ENCODE measurements at places on chromosomes 5 and 9.

GRCh38 chr9:136957461-136957860, 5.4 kb downstream of the LCN12 start:
- H3K27me3 ChIP-seq = no peaks in the 10 kb centered on the region
- no peak overlapping the region for H3K4me3 ChIP-seq
- DNase-seq = no peak
- H3K27ac ChIP-seq = no peak overlapping the region
- H3K4me1 ChIP-seq = peaks cover 47% of the 10 kb centered on the region

GRCh38 chr5:3230254-3230653, 365.4 kb upstream of the IRX1 start:
- DNase-seq = no peak
- H3K27ac ChIP-seq = no peak overlapping the region
- no peaks in the 10 kb centered on the region for H3K4me1 ChIP-seq
- no peaks in the 10 kb centered on the region for H3K27me3 ChIP-seq
- H3K36me3 ChIP-seq = no peaks in the 10 kb centered on the region

GRCh38 chr9:75064307-75065025, 23.5 kb downstream of the NMRK1 start:
- DNase-seq = no peak
- no peak overlapping the region for H3K4me3 ChIP-seq
- H3K36me3 ChIP-seq = peaks cover 12% of the 10 kb centered on the region
- H3K4me1 ChIP-seq = no peaks in the 10 kb centered on the region
- H3K27me3 ChIP-seq = no peaks in the 10 kb centered on the region

GRCh38 chr5:112642885-112643284, 94.8 kb upstream of the APC start:
- peaks cover 4% of the 10 kb centered on the region for H3K4me1 ChIP-seq
- no peak for DNase-seq
- no peak overlapping the region for H3K27ac ChIP-seq
- no peak overlapping the region for H3K4me3 ChIP-seq

GRCh38 chr5:178143901-178144300, 9.8 kb downstream of the NHP2 start:
- H3K36me3 ChIP-seq = peaks cover 33% of the 10 kb centered on the region
- peak overlapping the region; percentile 77 for H3K27ac ChIP-seq
- peaks cover 5% of the 10 kb centered on the region for H3K4me1 ChIP-seq
- no peak overlapping the region for H3K4me3 ChIP-seq

GRCh38 chr5:8828596-8829322, 717.1 kb downstream of the SEMA5A start:
- no peaks in the 10 kb centered on the region for H3K27me3 ChIP-seq
- no peak overlapping the region for H3K27ac ChIP-seq
- no peak overlapping the region for H3K4me3 ChIP-seq
- H3K36me3 ChIP-seq = peaks cover 2% of the 10 kb centered on the region
- no peaks in the 10 kb centered on the region for H3K4me1 ChIP-seq

DNA sequence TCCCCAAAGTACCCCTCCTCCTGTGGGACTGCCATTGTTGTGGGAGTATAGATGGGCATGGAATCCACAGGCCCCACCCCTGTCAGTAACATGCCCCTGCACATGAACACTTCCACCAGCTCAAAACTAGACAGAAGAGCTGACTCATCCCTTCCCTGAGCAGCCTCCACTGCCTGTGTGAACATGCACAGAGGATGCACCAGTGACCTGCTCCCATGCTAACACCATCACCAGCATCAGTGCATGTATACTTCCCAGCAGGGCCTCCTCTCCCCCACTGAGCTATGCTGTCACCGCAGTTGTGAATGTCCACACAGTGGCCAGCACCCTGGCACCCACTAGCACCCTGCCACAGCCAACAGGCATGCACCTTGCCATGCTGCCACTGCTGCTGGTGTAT, 939.8 kb downstream of the EFNA5 start:
- no peak overlapping the region for H3K27ac ChIP-seq
- H3K4me3 ChIP-seq = no peak overlapping the region
- no peaks in the 10 kb centered on the region for H3K27me3 ChIP-seq

- no peaks in the 10 kb centered on the region for H3K4me1 ChIP-seq
- H3K4me3 ChIP-seq = no peak overlapping the region
- H3K27ac ChIP-seq = no peak overlapping the region
- H3K27me3 ChIP-seq = peaks cover 53% of the 10 kb centered on the region
- peaks cover 1% of the 10 kb centered on the region for H3K36me3 ChIP-seq
- no peak for DNase-seq
Observed at GRCh38 chr5:151570058-151570457, 21.1 kb downstream of the FAT2 start.

- H3K36me3 ChIP-seq = peaks cover 2% of the 10 kb centered on the region
- DNase-seq = no peak
- H3K27me3 ChIP-seq = no peaks in the 10 kb centered on the region
- H3K4me3 ChIP-seq = no peak overlapping the region
- no peak overlapping the region for H3K27ac ChIP-seq
- H3K4me1 ChIP-seq = peaks cover 7% of the 10 kb centered on the region
Observed at GRCh38 chr9:7844242-7844641, 44.7 kb upstream of the DMAC1 start.
